ENCODE measurements at places on chromosomes 2 and 18. TPM values are rescaled to one million over a fixed set of nuclear protein-coding genes. Genes with fewer than 3 reads are reported as not detected.

NT5DC4 gene
- not detected for total RNA-seq

DNA sequence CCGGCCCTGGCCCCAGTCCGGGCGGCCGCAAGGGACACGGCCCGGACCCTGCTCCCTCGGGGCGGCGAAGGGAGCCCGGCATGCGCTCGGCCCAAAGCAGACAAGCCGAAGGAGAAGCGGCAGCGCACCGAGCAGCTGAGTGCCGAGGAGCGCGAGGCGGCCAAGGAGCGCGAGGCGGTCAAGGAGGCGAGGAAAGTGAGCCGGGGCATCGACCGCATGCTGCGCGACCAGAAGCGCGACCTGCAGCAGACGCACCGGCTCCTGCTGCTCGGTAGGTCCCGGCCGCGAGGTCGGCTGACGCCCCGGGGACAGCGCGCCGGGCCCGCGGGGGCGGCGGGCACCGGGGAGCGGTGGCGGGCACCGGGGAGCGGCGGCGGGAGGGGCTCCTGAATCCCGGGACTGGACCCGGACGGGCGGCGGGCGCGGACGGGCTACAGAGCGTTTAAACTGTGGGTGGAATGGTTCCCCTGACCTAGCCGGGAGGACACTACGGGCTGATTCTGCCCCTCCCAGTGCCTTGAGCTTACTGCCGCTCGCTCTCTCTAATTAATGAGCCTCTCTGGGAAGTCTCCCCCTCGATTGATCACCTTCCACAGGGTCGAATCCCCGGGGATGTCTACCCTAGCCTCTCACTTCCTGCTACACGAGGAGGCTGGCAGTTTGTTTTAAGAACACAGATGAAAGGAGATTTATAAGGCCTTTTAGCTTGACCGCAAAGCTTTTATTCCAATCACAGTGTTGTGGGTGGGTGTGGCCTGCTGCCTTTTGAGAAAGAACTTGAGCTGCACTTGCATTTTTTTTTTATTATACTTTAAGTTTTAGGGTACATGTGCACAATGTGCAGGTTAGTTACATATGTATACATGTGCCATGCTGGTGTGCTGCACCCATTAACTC lies 853 bp downstream of the GNAL start:
- no peak for DNase-seq

GRCh38 chr18:3995476-3996102 lies 459.5 kb downstream of the DLGAP1 start:
- DNase-seq = no peak

GRCh38 chr2:45540942-45541341 lies 70.1 kb downstream of the SRBD1 start:
- DNase-seq = no peak

DNA sequence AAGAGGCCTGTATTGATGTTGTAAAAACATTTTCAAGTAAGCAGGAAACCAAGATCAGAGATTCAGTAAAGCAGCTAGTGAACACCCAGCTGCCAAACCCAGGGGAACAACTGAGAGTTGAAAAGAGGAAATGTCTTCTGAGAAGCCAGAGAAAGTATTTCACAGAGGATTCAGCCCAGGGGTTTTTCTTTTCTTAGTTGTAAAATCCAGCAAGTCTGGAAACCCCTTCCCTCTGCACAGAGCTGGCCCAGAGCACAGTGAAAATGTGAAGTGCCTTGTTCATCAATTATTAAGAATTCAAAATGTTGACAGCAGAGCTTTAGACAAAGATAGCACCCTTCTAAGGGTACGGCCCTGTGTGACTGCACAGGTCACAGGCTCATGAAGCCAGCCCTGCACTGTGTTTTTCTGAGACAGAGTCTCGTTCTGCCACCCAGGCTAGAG lies 28.4 kb downstream of the AFF3 start:
- no peak for DNase-seq
